ENCODE measurements at places on chromosomes 3 and 15. TPM values are rescaled to one million over a fixed set of nuclear protein-coding genes. Genes with fewer than 3 reads are reported as not detected.
A peak's percentile ranks its signal among the peaks of the same experiment; 100 is the strongest.

Gene CPOX
- total RNA-seq: 9.1 TPM

GRCh38 chr15:70036585-70037291, 61.0 kb downstream of the TLE3 start:
- DNase-seq: no peak

DNA sequence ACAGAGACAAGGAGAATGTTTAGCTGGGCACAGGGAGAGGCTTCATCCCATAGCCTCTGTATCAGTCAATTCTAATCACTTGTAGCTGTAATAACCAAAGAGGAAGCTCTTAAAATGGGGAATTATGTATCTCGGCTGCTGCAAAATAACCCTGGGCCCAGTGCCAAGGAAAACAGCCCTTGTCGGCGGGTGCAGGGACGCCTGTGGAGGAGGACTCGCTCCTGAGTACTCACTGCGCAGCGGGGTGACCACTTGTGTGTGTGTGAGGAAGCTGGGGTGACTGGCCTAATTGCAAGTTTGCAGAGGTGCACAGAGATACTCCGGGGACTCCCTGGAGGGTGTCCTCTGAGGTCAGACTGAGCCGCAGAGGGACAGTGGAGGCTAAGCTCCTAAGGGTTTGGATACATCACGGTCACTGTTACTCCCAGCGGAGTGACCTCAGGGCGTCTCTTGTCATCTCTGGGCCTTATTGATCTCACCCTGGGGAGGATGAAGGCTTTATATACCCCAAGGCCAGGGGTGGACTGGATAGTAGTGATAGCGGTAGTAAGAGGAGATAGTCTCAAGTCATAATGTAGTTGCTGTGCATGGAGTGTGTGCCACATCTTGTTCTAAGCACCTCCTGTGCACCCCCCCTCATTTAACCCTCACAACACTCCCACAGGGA, 37.2 kb downstream of the SLC6A6 start:
- DNase-seq: peak; percentile 80

Gene RLBP1
- total RNA-seq: not detected

Gene SATB1
- total RNA-seq: 45.2 TPM

GRCh38 chr3:142962520-142963233, 797 bp downstream of the PAQR9 start:
- DNase-seq: no peak

DNA sequence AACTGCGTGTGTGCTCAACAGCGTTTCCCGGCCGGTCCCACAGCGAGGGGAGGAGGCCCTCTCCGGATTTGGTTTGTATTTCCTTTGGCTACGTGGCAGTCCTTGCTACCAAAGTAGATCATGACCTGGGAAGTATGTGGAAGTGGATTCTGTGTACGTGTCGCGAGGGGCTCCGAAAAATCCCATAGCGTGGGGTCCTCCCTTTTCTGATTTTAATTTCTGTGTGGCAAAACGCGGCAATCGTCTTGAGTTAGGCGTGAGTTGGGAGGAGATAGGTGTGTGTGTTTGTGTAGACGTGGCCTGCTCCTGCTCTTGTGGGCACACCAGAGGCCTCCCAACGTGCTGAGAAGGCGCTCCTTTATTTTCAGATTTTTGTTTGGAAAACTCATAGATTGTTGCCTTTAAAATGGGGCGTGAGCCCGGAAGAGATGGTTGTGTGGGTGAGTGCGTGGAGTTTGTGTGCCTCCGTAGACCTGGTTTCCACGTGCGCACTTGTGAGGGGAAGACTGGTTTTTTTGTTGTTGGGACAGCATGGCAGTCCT, 1.2 kb downstream of the TRIM71 start:
- no peak for DNase-seq

Gene COLQ
- 24.3 TPM for total RNA-seq

DNA sequence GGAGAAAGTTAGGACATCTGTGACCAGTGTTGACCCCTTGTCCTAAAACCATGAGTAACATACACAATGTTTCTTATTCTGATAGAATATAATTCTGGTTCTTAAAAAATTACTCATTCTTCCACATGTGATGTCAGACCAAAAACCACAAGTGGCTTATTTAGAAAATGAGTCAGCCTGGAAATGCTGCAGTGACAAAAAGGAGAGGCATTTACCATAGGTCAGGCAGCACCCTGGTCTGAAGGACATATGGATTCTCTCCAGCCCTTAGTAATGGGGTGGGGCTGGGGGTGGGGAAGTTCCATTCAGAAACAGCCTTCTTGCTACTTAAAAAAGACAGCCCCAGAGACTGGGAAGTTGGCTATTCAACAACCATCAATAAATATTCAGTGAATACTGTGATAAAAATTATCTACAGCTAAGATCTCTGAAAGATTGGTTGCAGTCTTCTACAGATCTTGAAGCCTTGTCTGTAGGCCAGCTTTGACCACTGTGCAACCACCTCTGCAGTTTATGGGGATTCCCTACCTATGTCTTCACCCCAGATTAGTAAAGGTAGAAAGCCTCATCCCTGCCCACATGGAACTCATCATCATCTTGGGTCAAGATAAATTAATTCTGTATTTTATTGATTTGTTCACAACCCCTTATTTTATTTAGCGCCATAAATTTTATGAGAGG, 34.9 kb upstream of the TIMP4 start:
- peak; percentile 77 for DNase-seq

DNA sequence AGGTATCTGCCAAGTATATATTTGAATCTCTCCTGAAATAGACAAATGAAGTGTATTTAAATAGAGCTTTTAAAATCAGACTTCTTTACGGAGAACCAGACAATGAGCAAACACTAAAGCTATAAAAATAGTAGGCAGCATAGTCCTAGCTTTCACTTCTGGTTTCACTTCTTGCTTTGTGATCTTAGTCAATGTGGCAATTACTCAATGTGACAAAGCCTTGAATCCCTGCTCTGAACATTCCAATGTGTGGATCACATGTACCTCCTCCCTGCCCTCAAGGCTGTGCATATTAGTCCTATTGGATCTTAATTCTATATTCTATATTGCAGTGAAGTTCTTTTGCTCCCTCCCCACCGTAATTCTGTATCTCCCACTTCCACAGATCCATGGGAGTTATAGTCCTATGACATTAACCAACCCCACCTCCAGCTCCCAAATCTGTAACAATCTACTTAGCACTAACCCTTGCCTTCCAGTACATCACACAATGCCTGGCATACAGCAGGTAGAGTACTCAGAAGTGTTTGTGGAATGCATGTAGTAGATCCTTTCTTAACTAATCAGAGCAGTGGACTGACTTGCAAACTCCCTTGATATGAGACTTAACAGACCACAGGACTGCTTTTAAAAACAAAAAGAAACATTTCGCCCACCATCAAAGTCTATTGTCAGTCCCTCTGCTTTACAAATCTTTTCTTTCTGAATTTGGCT, 24.3 kb upstream of the CP start:
- no peak for DNase-seq

GRCh38 chr15:44489464-44489863, 47.5 kb upstream of the EIF3J start:
- no peak for DNase-seq

Gene ERICH6
- not detected for total RNA-seq
